NCI-H187 treated with DMSO at 0.1 percent for 48 hours (cell line): ENCODE measurements at places on chromosomes 11 and 22.

DNA sequence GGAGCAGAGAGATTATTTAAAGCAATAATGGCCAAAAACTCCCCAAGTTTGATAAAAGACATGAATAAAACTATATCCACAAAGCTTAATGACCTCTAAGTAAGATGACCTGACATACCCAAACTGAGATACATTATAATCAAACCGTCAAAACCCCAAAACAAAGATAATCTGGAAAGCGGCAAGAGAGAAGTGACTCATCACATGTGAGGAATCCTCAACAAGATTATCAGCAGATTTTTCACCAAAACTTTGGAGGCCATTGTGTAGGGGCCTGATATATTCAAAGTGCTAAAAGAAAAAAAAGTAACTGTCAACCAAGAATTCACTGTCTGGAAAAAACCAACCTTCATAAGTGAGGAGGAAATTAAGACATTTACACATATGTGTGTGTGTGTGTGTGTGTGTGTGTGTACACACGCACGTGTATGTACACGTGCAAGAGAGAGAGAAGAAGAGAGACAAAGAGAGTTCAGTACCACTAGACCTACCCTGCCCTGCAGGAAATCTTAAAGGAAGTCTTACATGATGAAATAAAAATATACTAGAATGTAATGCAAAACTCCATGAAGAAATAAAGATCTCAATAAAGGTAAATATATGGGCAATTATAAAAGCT, 752.4 kb downstream of the NELL1 start:
- DNase-seq: no peak

DNA sequence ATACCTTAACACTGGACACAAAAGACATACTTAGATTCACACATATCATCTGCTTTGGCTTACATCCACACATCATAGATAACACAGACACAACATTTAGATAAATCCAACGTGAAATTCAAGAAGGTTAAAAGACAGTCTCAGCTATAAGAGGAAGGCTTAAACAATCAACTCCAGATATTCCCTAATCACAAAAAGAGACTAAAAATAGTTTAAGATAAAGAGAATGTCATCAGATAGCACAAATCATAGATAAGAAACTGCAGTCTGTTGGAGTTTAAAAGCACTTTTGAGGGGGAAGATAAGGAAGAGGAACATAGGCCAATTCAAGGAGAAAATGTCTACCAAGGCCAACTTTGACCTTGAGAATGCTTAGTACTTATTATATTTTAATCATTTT, 504.8 kb downstream of the JRKL start:
- no peak for DNase-seq

DNA sequence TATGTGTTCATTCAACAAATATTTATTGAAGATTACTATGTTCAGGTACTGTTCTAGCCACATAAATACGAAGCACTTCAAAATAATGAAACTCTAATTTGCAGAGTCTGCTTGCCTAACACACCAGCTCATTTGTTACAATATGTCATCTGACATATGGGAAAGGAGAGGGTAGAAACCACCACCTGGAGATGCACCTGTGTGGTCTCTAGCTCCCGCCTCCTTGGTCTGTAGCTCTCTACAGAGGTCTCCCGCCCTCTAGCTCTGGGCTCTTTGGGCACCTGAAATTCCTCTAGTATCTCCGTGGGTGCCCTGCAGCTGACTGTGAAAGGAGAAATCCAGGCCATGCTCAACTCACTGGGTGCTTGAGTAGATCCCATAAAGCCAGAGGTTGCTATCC, 51.4 kb upstream of the DBX1 start:
- DNase-seq: no peak

- DNase-seq: no peak
These were observed 63.9 kb downstream of the JAM3 start for GRCh38 chr11:134132808-134133207.

DNA sequence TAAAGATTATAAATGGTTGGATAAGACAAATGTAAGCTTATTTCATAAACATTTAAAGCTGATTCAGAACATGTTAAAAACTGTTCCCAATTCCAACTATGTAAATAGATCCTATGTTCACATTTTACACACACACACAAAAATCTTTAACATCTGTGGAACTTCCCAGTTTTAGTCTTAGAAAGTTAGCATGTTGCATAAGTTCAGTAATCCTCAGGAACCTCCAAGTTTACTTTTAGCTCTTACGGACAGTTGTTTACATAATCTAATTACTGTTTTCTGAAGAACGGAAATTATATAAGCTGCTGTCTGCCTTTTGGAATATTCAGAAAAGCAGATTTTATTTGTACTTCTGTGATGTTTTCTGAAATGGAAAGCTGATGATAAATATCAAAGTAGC, 53.3 kb downstream of the PANX1 start:
- DNase-seq: no peak

DNA sequence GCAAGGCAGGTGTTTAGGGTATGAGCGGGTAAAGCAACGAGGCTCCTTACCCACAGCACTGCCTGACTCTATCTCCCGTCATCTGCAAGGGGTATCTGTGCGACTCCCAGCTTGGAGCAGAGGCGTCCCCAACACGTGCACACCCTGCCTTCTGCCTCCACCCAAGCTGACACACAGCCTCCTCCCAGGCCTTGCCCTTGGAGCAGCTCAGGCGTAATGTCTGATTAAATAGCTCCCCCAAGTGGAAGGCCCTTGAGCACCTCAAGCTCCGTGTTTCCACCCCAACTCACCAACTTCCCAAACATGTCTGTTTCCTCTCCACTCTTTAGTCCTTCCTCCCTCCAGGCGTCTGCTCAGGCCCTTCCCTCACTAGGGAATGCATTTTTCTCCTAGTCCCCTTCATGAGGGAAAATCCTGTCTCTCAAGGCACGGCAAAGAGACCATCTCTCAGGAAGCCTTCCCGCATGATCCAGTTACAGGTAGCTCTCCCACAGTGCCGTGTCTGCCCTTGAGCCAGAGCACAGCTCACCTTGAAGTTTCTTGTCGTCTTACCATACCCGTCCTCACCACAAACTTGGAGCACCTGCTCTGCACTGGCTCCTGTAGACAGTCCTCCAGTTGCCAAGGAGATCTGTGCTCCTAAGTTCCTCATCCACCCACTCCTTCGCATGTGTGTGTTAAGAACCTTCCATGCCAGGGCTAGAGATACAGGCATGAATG, 15.8 kb downstream of the CYB5R2 start:
- no peak for DNase-seq

GRCh38 chr11:1887451-1888346, 4.0 kb downstream of the PRR33 start:
- DNase-seq: no peak

DNA sequence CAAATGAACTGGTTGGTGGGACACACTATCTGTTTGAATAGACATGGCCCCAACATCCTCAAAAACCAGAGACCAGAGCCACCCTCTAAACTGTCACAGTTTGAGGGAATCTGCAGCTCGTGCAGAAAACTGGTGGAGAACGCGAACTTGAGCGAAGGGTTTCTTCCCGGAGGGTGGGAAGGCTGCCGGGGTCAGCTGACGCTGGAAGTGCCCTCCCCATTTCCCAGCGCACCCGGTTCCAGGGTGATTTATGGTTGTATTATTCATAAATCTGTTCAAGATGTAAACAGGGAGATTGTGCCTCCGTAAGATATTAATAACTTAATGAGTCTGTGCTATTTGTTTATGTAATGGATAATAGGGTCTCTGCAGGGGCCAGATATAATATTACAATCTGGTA, 1396.7 kb downstream of the BRD1 start:
- DNase-seq: no peak

DNA sequence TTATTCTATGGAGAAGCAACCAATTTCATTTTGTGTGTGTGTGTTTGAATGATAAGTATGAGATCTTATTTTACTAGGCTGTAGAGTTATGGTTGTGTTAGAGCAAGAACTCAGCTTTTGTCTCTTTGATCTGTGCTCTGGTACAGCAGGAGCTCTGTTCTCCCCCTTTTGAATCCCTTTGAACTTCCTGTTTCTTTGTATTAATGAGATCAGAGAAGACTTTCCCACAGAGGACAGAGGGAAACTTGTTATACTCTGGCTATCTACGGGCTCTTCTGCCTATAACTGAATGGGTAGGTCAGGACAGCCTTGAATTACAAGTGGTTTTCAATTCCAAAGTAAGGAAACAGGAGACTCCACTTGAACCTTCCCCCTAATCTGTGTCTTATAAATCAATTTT, 1015.0 kb upstream of the RAG2 start:
- no peak for DNase-seq

DNA sequence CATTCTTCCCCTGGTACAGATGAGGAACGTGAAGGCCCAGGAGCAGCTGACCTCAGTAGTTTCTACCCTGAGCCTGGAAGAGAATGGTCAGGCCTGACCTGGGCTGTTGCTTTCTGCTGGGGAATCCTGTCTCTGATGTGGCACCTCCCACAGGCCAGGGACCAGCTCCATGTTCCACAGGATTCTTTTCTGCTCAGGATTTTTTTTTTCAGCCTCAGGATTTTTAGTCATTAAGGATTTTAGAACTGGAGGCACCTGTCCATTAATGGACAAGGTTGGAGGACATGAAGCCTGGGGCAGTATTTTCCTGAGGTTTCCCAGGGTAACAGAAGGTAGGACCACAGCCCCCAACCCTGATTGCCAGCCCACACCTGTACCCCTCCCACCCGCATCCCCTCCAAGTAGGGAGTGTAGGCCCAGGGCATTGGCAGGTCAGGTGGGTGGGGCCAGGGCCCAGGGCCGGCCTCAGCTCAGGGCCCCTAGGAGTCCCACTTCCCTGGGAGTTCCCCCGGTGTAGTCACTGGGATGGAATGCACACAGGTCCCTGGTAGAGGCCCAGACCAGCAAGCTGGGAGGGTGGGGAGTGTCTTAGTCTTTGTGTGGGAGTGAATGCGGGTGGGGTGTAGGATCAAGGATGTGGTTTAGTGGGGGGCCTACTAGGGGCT, 16.1 kb downstream of the BIK start:
- no peak for DNase-seq

GRCh38 chr11:26287067-26287518, 44.8 kb upstream of the ANO3 start:
- DNase-seq: no peak
